Natural killer cell (primary cell): ENCODE measurements at places on chromosomes 6 and 20. TPM values are rescaled to one million over a fixed set of nuclear protein-coding genes. Genes with fewer than 3 reads are reported as not detected.
A peak's percentile ranks its signal among the peaks of the same experiment; 100 is the strongest.

KCNK5 gene
- total RNA-seq, result 0.50 TPM

MOCS1 gene
- 1.5 TPM for total RNA-seq

MYLK2 gene
- total RNA-seq, result 0.12 TPM

TFAP2A gene
- not detected for total RNA-seq

TRIM26 gene
- 69.3 TPM for total RNA-seq

KIFC1 gene
- 2.7 TPM for total RNA-seq

IL20RA gene
- total RNA-seq, result not detected

SULF2 gene
- 48.7 TPM for total RNA-seq

RAB22A gene
- 29.8 TPM for total RNA-seq

TTK gene
- 0.87 TPM for total RNA-seq

DNA sequence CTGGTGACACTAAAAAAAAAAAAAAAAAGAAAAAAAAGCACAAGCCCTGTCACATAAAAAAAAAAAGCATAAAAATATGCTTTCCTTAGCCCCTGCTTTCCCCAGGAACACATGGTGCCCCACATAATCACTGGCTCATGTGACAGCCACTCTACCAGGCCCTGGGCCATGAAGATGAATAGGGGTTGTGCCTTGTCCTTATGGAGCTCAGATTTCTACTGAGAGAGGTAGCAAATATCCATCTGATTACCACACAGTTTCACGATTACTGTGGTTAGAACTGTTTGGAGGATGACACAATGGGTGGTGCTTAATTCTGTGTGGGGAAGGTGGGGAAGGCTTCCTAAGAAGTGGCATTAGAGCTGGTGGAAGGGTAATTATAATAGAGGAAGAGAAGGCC, 9.3 kb downstream of the RAET1E start:
- H3K36me3 ChIP-seq, result no peaks in the 10 kb centered on the region
- H3K4me3 ChIP-seq, result no peak overlapping the region
- no peaks in the 10 kb centered on the region for H3K4me1 ChIP-seq
- DNase-seq, result no peak
- H3K27me3 ChIP-seq, result no peaks in the 10 kb centered on the region
- H3K27ac ChIP-seq, result no peak overlapping the region

DNA sequence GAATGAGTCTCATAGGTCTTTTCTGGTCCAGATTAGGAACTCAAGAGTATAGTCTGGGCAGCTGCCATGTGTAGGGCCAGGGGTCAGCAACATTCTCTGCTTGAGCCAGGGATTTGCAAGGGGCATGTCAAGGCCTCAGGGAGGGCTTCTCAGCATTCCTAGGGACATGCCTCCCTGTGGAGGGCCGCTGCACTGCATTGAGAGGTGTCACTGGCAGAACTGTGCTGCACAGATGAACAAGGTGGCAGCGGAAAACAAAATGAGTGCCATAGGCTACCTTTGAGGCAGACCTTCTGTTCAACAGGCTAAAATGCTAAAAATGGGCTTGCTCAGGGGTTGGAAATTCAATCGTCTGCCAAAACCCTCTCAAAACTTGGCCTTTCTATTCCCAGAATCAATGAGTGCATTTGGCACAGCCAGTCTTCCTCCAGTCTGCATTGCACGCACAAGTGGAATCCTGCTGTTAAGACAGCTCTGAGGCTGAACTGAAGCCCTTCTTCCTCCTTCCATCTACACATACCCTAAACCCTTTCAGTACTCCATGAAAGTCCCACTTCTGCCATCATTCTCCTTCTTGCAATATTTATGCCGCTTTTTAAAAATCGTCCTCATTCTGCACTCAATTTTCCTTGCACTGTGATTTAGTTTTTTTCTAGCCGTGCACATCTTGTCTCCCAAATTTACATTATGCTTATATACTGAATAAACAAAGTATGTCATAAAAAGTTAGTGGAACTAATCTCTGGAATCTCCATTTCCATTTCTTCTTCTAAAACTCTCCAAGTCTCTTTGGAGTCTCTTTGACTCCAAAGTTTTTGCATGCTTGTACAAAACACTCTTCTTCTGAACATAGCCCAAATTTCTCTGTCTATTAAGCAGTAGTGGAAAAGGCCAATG, 51.7 kb downstream of the SLC26A8 start:
- DNase-seq, result no peak
- H3K27ac ChIP-seq, result no peak overlapping the region
- H3K36me3 ChIP-seq, result no peaks in the 10 kb centered on the region
- H3K27me3 ChIP-seq, result no peaks in the 10 kb centered on the region

GRCh38 chr20:61262036-61262435, 10.0 kb downstream of the CDH4 start:
- no peak overlapping the region for H3K27ac ChIP-seq
- no peaks in the 10 kb centered on the region for H3K27me3 ChIP-seq
- no peak overlapping the region for H3K4me3 ChIP-seq
- H3K4me1 ChIP-seq, result no peaks in the 10 kb centered on the region
- no peaks in the 10 kb centered on the region for H3K36me3 ChIP-seq
- no peak for DNase-seq

- no peak for DNase-seq
- no peaks in the 10 kb centered on the region for H3K4me1 ChIP-seq
- H3K36me3 ChIP-seq, result no peaks in the 10 kb centered on the region
- H3K27ac ChIP-seq, result no peak overlapping the region
- H3K27me3 ChIP-seq, result no peaks in the 10 kb centered on the region
Observed at GRCh38 chr6:167572841-167573271, 248.0 kb downstream of the TTLL2 start.

DNA sequence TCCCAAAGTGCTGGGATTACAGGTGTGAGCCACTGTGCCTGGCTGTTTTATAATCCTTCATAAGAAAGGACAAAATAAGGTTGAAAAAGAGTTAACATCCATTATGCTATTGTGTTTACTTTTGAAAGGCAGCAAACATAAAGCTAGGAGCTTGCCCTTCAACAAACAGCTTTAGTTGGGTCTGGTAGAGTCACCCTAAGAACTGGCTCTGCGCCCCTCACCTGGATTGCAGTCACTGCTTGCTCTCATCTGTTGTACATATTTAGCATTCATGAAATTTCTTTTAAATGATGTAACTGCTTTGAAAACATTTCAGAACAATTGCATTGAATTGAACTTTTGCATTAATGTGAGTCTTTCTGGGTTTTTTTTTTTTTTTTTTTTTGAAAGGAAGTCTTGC, 38.9 kb downstream of the JARID2 start:
- H3K4me3 ChIP-seq, result no peak overlapping the region
- no peak for DNase-seq
- peaks cover 37% of the 10 kb centered on the region for H3K4me1 ChIP-seq
- H3K36me3 ChIP-seq, result no peaks in the 10 kb centered on the region
- no peaks in the 10 kb centered on the region for H3K27me3 ChIP-seq

- no peaks in the 10 kb centered on the region for H3K36me3 ChIP-seq
- no peak for DNase-seq
- no peak overlapping the region for H3K4me3 ChIP-seq
- H3K27ac ChIP-seq, result no peak overlapping the region
Observed at GRCh38 chr20:19816386-19816785, 58.3 kb downstream of the RIN2 start.

GRCh38 chr6:110034667-110035036, 56.5 kb downstream of the GPR6 start:
- H3K36me3 ChIP-seq, result no peaks in the 10 kb centered on the region
- DNase-seq, result no peak
- no peaks in the 10 kb centered on the region for H3K27me3 ChIP-seq
- H3K27ac ChIP-seq, result no peak overlapping the region
- no peak overlapping the region for H3K4me3 ChIP-seq

- peak overlapping the region; percentile 99 for H3K27ac ChIP-seq
- H3K4me1 ChIP-seq, result peaks cover 68% of the 10 kb centered on the region
- no peak for DNase-seq
- no peaks in the 10 kb centered on the region for H3K27me3 ChIP-seq
- no peak overlapping the region for H3K4me3 ChIP-seq
- peaks cover 7% of the 10 kb centered on the region for H3K36me3 ChIP-seq
Observed at GRCh38 chr6:111770263-111771093, 102.8 kb downstream of the FYN start.

GRCh38 chr6:53714395-53714794, 48.8 kb upstream of the KLHL31 start:
- no peaks in the 10 kb centered on the region for H3K27me3 ChIP-seq
- H3K4me3 ChIP-seq, result no peak overlapping the region
- no peaks in the 10 kb centered on the region for H3K4me1 ChIP-seq

DNA sequence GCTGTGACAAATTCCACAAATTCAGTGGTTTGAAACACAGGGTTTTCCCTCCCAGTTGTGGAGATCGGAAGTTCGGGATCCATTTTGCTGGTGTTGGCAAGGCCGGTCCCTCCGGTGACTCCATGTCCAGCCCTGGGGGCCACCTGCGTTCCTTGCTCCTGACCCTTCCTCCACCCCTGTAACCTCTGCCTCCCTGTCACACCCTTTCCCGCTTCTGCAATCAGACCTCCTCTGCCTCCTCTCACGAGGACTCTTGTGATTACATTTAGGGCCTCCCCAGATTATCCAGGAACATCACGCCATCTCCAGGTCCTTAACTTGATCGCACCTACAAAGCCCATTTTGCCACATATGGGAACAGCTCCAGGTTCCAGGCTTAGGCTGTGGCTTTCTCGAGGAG, 12.5 kb downstream of the RPS6KA2 start:
- H3K27me3 ChIP-seq, result no peaks in the 10 kb centered on the region
- no peaks in the 10 kb centered on the region for H3K36me3 ChIP-seq
- no peaks in the 10 kb centered on the region for H3K4me1 ChIP-seq
- H3K4me3 ChIP-seq, result no peak overlapping the region

GRCh38 chr20:1154691-1155090, 30.1 kb downstream of the TMEM74B start:
- H3K4me3 ChIP-seq, result no peak overlapping the region
- no peaks in the 10 kb centered on the region for H3K27me3 ChIP-seq
- DNase-seq, result no peak
- no peaks in the 10 kb centered on the region for H3K4me1 ChIP-seq
- no peak overlapping the region for H3K27ac ChIP-seq
- peaks cover 29% of the 10 kb centered on the region for H3K36me3 ChIP-seq

DNA sequence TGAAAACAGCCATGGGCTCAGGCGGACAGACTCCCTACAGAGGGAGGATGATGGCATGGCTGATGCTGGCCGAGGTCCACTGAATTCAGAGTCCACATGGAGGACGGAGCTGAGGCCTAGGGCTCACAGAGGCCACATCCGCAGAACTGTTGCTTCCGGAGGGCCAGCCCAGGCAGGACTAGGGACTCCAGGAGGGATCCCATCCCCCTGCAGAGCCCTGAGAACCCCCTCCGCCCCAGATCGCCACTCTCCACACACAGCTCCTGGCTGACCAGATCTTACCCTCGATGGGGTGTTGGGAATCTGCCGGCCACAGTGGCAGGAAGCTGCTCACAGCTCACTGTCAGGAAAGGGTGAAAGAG, 399.2 kb downstream of the TAF4 start:
- H3K27ac ChIP-seq, result no peak overlapping the region
- DNase-seq, result no peak
- H3K4me1 ChIP-seq, result no peaks in the 10 kb centered on the region
- no peaks in the 10 kb centered on the region for H3K36me3 ChIP-seq
- no peaks in the 10 kb centered on the region for H3K27me3 ChIP-seq

DNA sequence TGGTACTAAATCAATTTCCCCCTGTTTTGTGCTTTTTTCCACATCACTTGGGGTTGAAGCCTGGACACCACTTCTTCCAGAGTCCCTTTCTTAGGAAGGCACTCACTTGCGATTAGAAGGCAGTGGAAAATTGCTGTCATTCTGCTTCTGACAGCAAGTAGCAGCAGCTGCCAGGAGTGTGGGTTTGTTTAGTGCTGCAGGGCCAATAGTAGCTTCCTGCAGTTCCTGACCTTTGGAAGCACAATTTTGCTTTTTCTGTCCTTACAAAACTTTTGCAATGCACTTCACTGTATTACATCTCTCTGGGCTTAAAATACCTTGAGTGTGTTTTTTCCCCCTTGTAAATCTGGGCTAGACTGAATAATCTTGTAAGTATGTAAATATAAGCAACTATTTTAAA, 12.5 kb upstream of the HLA-DRA start:
- DNase-seq, result no peak
- H3K4me3 ChIP-seq, result no peak overlapping the region
- no peaks in the 10 kb centered on the region for H3K27me3 ChIP-seq
- no peaks in the 10 kb centered on the region for H3K36me3 ChIP-seq
- no peak overlapping the region for H3K27ac ChIP-seq

DNA sequence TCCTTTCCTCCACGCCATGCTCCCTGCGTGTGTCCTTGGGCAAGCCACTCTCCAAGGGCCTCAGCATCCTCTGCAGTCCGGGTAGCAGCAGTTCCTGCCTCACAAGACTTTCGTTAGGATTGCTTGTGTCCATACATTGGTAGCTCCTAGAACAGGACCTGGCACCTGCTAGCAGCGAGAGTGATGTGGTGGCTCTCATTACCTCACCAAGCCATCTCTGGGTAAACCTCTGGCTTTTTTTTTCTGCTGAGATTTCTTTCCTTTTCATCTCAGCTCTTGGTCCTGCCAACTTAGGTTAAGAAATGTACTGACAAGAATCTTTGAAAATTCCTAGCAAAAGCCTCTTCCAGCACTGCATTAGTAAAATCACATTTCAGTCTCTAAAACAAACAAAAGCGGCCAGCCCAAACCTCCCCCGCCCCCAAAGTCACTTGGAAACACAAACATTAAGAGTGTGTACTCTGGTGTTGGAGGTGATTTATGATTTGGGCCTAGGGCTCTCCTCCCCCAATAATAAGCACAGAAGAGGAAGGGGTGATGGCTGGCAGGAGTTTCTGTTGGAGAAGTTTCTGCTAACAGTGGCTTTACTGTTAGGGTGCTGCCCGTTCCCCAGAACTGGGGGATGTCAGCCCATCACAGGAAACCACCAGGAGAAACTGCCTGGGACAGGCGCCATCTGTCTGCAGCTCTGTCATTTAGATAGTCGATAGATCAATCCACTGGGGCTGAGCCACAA, 199.2 kb downstream of the CD83 start:
- no peak overlapping the region for H3K4me3 ChIP-seq
- no peak overlapping the region for H3K27ac ChIP-seq
- no peaks in the 10 kb centered on the region for H3K36me3 ChIP-seq
- H3K27me3 ChIP-seq, result peaks cover 2% of the 10 kb centered on the region

DNA sequence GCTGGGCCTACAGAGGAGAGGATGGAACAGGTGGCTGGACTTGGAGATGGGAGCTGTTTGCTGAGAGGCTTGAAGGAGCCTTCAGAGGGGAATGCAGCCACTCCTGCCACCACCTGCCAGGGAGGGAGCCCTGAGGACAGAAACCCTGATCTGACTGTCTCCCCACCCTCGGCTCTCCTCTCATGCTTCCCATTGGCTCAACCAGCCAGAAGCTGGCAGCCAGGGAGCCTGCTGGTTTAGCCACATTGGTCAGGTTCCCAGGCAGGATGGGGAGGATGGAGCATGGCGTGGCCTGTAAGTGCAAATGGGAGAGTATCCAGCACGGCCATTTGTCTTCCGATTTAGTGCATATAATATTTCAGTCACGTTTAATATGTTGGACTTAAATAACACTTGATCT, 12.8 kb downstream of the TREM1 start:
- H3K4me1 ChIP-seq, result peaks cover 19% of the 10 kb centered on the region
- DNase-seq, result no peak
- no peak overlapping the region for H3K4me3 ChIP-seq
- H3K27me3 ChIP-seq, result no peaks in the 10 kb centered on the region
- H3K27ac ChIP-seq, result no peak overlapping the region
- no peaks in the 10 kb centered on the region for H3K36me3 ChIP-seq

- H3K4me3 ChIP-seq, result no peak overlapping the region
- H3K27ac ChIP-seq, result no peak overlapping the region
- no peak for DNase-seq
- H3K27me3 ChIP-seq, result no peaks in the 10 kb centered on the region
Observed at GRCh38 chr20:59320854-59321647, 20.6 kb downstream of the EDN3 start.
